AG09319 (cell line): ENCODE measurements at places on chromosomes 13 and 19.

DNA sequence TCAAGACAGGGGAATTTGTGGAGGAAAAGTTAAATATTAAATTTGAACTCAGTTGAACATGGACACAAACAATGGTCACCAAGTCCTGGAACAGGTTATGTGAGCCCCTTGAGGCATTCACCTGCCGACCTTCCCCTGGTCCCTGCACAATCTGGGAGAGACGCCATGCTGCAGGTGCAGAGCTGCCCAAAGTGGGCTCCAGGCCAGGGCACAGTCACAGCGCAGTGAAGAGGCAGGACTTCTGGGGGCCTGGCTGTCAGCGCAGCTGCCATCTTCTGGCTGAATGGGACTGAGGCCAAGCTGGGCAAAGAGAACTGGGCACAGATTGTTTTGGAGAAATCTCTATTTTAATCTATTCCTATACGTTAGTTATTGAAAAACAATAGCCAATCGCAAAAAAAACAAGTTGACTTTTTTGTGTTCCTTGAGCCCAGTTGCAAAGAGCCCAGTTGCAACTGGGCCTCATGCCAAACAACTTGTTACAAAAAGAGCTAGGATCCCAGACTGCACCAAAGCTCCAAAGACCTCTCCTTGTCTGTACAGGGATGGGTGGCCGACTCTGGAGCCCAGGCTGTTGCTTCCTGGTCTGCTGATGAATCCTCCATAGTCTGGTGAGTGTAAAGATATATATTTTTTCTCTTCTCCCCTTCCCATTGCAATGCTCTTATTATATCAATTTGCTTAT, 1.2 kb upstream of the ZNF626 start:
- DNase-seq = no peak

- no peak for DNase-seq
These were observed 3.0 kb downstream of the SLC5A5 start for GRCh38 chr19:17874758-17875135.

GRCh38 chr19:7793493-7793892, 30.4 kb downstream of the CLEC4M start:
- DNase-seq = no peak

- no peak for DNase-seq
These were observed 2.7 kb downstream of the ING1 start for GRCh38 chr13:110716247-110716515.
